Smooth muscle cell of the brain vasculature (primary cell): ENCODE measurements at places on chromosomes 6 and 20.

- no peak for DNase-seq
Measured at GRCh38 chr20:48293671-48294070, 508.4 kb upstream of the SULF2 start.

GRCh38 chr6:137830511-137830911 lies 36.5 kb upstream of the TNFAIP3 start:
- no peak for DNase-seq

GRCh38 chr20:35312318-35312717 lies 20.1 kb upstream of the FAM83C start:
- DNase-seq: no peak

GRCh38 chr20:31689141-31689540 lies 33.5 kb downstream of the BCL2L1 start:
- DNase-seq: no peak

GRCh38 chr6:34204693-34205092 lies 32.0 kb upstream of the HMGA1 start:
- DNase-seq: no peak

DNA sequence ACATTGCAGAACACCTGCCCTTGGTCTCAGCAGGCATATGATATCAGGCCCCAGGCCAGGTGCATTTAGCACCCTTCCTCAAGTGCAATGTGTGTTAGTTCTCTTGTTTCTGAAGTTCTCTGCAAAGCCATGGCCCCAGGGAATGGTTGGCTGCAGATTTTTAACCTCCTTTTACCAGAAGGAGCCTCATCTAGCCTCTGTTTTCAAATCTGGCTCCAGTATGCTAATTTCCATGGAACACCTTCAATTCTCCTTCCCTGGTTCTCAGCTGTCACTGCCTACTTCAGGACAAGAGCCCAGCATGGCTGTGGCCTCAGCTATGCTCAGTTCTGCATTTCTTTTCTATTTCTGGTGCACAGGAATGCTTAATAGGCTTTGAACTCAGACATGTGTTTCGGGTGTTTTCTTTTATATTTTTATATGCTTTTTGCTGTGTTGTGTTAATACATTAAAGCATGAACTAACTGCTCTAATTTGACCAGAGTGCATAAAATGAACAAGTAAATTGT lies 51.6 kb upstream of the OGFRL1 start:
- no peak for DNase-seq

GRCh38 chr20:36676701-36677421 lies 30.9 kb upstream of the SLA2 start:
- DNase-seq: no peak

- no peak for DNase-seq
Measured at GRCh38 chr20:33352258-33353012, 48.9 kb downstream of the CDK5RAP1 start.

DNA sequence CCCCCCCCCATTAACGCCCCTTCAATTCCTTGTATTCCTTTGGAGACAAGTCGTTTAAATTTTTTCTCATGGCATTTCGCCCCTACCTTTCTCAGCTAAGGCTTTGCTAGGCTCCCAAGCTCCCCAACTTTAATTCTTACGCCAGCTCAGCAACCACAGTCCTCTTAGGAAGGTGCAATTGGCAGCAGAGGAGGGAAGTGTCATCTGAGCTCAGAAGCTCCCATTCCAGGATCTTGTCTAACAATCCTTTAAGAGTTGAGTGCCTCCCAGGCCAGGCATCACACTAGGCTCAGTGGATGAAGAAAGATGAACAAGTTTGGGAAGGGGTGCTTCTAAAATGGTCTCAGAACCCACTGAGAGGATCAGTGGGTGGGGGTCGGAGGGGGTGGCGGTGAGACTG lies 131.2 kb upstream of the AKAP12 start:
- no peak for DNase-seq

- no peak for DNase-seq
Measured at GRCh38 chr6:160117137-160117536, 4.5 kb upstream of the SLC22A1 start.

DNA sequence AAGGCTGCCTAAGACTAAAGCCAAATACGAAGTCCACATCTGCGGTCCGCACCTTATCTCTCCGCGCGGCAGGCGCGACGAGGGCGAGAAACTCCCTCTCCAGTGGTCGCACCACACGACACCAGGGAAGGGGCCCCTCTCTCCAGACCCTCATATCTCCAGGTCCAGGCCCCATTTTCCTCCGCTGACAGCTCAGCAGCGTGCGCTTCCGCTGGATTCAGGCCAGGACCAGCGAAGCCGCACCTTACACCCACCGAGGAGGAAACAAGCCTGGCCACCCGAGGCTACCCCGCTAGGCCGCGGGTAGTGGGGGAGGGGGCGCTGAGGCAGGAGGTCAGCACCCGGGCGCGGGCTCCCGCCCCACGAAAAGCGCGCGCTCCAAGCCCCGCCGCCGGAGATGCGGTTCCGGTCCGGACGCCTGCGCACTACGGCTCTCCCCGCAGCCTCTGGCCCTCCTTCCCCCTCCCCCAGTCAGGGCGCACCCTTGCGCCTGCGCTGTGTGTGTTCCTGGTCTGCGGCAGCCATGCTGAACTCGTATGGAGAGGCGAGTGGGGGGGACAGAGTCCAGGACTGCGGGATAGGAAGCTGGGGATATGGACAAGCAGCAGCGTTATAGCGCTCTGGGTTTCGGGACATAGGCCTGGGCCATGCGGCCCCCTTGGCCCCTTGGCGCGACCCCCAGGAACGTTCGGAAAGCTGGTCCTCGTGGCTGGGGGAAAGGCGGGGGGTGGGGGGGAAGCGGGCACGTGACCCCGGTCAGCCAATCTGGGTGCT lies at the start of gene BRD2:
Gene BRD2 (plus strand): TSS at position 502 of the 774 bp plus-strand sequence. CDS start 4,305 bp downstream, outside the sequence.
- DNase-seq: peak; percentile 95

DNA sequence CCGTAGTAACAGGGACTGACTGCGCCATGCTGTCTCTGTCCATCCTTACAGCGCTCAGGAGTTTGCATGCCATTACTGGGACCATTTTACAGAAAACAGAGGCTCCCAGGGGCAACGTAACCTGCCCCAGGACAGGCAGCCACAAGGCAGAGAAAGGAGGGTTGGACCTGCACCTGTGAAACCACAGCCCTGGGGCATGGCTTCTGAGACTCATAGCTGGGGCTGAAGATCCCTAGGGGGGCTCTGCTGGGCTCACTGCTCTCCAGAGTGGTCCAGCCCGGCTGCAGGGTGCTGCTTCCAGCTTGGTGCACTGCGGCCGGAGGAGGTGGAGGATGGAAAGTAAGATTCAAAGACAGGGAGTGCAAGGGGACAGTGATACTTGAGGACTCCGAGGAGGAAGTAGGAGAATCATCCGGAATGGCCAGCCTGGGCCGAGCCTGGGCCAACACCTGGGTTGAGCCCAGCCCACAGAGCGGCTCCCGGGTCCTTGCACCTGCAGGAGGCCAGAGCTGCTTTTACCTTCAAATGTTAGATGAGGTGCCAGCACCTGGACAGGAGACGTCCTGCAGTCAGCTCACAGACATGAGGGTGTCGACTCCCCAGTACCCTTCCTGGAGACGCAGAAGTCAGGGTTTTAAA lies 183.2 kb downstream of the CDH4 start:
- no peak for DNase-seq

- no peak for DNase-seq
Measured at GRCh38 chr20:1435337-1435699, 31.3 kb downstream of the NSFL1C start.

GRCh38 chr6:38282911-38283310 lies 356.8 kb downstream of the BTBD9 start:
- DNase-seq: no peak

DNA sequence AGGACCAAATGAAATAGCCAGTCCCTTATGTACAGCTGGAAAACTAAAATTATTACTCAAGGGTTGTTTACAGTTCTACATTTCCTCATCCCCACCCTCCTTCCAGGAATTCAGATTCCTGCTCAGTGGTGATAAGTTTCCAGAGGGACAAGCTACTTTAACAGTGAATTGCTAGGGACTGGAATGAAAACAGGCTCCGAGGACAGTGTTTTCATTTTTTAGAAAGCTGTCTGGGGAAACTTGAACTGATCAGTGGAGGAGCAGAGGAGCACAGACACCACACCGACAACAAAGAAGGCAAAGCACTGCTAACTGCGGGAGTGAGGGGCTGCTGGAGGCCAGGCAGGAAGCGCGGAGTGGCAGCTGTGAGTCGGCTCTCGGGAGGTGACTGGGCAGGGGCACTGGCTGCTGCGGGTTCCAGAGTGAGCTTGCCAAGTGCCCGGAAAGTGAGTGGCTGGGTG lies 322.2 kb downstream of the ESR1 start:
- peak; percentile 13 for DNase-seq

DNA sequence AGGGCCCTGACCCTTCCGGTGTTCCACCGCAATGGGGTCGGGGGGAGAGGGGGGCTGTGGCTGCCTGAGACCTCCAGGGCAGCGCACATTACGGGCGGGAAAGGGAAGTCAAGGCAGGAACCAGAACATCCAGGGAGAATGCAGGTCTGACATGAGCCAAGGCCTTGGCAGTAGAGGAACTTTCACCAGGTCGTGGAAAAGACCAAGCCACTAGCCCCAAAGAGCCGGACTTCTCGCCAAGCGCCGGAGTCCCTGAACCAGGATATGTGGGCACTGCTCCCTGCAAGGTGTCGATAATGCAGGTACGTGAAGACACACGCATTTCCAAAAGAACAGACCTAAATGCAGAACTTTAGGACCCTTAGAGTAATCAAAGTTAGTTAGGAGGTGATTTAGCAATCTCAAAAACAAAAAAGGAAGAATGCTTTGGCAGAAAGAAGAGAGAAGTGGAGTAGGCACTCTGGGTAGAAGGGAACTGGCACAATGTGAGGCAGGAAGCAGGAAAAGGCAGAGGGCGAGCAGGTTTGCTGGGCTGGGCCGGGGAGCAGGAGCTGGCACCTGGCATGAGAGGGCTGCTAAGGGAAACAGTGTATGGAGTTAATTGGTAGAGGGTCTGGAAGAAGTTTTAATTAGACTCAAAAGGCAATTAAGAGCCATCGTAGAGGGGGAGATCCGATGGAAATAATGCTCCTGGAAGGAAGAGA lies 14.3 kb downstream of the POU3F2 start:
- DNase-seq: no peak

- no peak for DNase-seq
Measured at GRCh38 chr20:31579245-31579644, 25.8 kb upstream of the ID1 start.

- no peak for DNase-seq
Measured at GRCh38 chr6:158831571-158831970, 12.4 kb upstream of the EZR start.

DNA sequence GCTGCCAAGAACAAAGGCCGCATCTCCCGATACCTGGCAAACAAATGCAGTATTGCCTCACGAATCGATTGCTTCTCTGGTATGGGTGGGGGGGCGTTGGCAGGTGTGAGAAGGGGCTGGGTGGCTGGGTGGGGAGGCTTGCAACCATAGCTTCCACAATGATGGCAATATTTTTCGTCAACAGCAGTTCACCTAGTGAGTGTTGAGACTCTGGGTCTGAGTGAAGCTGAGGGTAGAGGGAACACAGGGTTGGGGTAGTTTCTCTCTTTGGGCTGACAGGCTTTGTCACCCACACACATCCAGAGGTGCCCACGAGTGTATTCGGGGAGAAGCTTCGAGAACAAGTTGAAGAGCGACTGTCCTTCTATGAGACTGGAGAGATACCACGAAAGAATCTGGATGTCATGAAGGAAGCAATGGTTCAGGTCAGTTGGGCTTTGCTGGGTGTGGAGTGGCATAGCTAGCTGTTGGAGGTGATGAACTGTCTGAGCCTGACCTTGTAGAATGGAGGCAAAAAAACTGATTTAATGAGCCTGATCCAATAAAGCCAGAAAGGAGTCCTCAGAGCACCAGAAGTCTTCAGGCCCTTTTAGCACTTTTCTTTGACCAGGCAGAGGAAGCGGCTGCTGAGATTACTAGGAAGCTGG lies 4.2 kb downstream of the NOP56 start:
- no peak for DNase-seq

DNA sequence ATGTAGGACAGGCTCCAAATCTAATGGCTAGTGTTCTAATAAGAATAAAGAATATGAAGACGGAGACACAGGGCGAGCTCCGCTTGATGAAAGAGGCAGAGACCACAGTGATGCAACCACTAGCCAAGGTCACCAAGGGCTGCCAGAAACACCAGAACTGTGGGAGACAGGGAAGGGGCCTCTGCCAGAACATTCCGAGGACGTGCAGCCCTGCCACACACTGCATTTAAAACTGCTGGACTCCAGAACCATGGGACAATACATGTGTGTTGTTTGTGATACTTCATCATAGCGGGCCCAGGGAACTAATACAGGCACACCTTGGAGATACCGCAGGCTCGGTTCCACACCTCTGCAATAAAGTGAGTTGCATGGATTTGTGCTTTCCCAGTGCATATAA lies 2.9 kb upstream of the THBS2 start:
- DNase-seq: no peak

- DNase-seq: no peak
Measured at GRCh38 chr6:11994875-11995461, 17.1 kb upstream of the HIVEP1 start.

DNA sequence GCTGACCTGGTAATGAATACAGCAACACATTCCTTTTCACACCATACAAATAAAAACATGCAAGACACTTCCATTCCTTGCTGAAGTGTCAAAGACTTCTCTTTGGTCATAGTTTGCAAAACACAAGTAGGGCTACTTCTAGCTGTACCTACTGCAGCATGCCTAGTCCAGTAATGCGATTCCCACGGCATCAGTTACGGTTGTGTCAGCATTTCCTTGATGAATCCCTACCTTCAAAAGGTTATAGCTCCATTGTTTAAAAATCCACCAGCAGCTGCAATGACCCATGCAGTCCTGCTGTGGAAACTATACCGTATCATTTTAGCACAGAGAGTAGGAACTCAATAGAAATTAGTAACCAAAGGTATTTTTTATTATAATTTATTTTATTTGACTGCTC lies 1371.5 kb downstream of the EPHA7 start:
- no peak for DNase-seq

- DNase-seq: no peak
Measured at GRCh38 chr6:165768961-165769360, 105.9 kb upstream of the PDE10A start.

- no peak for DNase-seq
Measured at GRCh38 chr20:38764567-38765318, 16.5 kb downstream of the ACTR5 start.

- DNase-seq: no peak
Measured at GRCh38 chr6:9851541-9852380, 563.1 kb downstream of the TFAP2A start.

- DNase-seq: no peak
Measured at GRCh38 chr6:104595311-104595820, 264.4 kb downstream of the HACE1 start.

DNA sequence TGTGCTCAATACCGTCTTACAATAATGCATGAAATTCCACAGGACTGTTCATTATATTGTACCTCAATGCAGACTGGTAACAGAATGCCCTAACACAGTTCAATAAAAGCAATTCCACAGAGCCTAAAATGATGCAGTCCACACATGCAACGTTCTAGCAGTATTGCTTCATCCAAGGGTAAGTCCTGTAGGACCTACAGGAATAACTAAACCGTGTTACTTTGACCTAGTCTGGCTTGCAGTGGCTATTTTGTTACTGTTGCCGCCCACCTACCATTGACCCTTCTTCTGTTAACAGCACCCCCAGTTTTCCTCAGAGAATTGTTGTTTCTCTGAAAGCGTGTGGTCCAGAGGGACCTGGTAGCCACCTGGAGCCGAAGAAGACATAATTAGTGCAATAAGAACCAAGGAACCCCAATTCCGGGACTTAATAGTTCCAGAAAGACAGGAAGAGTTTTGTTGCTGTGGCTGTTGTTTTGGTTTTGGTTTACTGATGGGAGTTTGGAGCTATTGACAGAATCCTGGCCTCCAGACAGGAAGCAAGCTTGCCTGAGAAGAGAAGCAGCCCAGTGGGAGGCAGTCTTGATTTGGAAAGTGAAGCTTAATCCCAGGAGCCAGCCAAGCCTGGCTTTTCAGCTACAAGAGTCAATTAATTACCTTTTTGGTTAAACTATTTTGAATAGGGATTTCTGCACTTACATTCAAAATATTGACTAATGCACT lies 91.3 kb downstream of the FRK start:
- peak; percentile 10 for DNase-seq
